ENCODE measurements at places on chromosomes 3 and 15. TPM values are rescaled to one million over a fixed set of nuclear protein-coding genes. Genes with fewer than 3 reads are reported as not detected.

Gene POTEB3
- total RNA-seq: not detected

Gene RTP1
- total RNA-seq: not detected

Gene TMEM212
- total RNA-seq: not detected

Gene WNT7A
- not detected for total RNA-seq

DNA sequence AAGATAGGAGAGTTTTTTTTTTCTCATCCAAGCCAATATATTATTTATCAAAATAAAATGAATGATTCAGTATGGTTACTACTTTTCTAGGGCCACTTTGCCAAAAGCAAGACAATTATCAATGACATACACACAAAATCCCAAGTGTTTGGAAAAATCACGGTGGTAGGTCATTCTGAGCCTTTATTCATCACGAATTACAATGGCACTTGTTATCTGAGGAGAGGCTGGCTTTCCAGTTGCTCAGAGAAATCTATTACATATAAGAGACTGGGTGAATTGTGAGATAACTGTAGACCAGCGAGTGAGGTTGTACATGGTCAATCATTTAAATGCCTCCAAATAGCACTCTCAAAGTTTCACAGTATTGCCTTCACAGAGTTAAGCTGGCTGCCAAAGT lies 20.4 kb upstream of the FGF12 start:
- no peak for DNase-seq

- DNase-seq: no peak
These were observed 25.0 kb downstream of the CTNNB1 start for GRCh38 chr3:41224120-41224806.

DNA sequence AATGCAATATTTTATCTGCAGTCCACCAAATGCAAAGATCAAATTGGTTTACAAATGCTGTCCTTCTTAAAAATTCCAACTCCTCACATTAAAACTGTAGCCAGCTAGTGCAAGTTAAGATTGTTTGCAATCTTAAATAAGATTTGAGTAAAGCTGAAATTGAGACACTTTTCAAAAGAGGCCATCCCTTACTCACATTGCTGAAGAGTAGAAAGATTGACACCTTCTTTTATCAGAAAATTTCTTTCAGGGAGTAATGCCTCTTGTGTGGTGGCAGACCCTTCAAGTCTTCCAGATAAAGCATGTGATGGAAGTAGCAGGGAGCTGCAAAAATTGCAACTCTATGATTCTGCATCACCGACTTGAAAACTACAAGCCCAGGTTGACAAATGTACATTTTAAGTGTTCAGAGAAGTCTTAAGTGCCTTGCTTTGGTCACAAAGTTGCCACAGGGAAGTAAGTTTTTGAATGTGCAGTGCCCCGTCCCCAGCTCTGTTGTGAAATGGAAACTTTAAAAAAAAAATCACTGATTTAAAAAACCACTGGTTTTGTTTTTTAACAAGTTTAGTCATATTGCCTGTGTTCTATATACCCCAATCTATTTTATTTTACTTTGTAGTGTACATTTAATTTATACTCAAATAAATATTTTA lies 12.6 kb downstream of the CD86 start:
- DNase-seq: no peak

DNA sequence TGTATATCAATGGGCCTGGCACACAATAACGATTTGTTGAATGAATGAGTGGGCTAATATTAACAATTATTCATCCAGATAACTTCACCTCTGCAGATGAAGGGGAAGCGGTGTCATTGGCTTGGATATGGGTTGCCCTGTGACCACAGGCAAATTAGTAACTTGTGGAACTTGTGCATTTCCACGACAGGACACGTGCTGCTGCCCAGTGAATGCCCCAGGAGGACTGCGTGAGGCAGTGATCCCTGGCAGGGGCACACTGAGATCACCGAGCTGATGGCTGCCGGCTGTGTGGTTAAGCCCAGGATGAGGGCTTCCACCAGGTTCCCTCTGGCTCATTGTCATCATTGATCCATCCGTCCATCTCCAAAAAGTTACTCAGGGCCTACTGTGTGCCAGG lies 84.1 kb upstream of the HACD2 start:
- DNase-seq: no peak
